ENCODE measurements at places on chromosomes 13 and 19.

DNA sequence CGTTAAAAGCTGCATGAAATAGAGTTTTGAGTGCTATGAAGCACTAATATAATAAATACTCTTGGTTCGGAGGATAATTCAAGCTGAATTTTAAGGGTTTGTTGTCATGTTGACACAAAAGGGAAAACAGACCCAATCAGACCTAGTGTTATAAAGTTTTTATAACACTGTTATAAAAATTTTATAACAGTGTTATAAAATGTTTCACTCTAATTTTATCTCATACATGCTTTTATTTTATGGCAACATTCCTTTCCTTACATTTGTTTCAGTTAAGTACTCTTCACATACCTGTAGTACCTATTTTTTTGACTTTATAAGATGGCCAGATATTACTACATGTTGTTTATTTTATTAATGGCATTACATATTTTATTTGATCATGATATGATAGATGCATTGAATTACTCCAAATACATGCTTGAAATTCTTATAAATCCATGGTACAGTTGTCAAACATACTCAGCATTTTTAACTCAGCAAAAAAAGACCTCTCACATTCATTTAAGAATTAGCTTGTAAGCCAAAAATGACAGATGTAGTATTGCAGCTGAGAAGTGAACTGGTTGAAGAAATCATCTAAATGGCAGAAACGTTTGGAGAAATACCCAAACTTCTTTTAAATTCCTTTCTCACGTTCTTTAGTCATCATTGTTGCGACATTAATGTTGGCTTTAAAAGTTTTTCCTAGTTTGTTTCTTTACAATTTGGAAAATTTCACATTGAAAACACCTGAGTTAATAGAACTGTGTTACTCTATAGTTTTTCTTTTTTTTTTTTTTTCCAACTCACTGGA is 104.5 kb downstream of the PIBF1 start:
- DNase-seq = no peak

GRCh38 chr13:106527445-106527801 is 8.0 kb downstream of the EFNB2 start:
- DNase-seq = no peak

GRCh38 chr13:114071991-114072390 is 60.4 kb downstream of the RASA3 start:
- DNase-seq = no peak

- no peak for DNase-seq
Measured at GRCh38 chr13:43516401-43516833, 270.4 kb downstream of the ENOX1 start.

DNA sequence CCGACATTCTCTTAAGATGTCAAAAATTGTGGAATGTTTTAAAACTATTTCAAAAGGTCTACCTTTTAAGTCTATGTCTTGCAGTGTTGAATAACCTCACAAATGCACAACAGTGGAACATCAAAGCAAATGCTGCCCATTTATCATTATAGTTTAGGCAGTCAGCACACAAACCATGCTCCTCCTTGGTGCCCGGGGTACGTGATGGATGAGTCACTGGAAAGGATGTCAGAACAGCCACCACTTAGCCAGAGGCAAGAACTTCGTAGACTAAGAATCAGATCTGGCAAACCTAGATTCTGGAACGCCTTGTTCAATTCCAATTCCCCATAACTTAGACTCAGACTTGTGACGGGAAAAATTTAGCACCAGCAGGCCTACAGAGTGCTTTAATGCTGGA is 343.6 kb downstream of the FGF9 start:
- DNase-seq = no peak

- DNase-seq = no peak
Measured at GRCh38 chr13:25688536-25688935, 316.8 kb downstream of the ATP8A2 start.

GRCh38 chr19:15631817-15632216 is 8.9 kb upstream of the CYP4F3 start:
- no peak for DNase-seq

- DNase-seq = no peak
Measured at GRCh38 chr19:55497763-55498162, 9.5 kb downstream of the SSC5D start.

DNA sequence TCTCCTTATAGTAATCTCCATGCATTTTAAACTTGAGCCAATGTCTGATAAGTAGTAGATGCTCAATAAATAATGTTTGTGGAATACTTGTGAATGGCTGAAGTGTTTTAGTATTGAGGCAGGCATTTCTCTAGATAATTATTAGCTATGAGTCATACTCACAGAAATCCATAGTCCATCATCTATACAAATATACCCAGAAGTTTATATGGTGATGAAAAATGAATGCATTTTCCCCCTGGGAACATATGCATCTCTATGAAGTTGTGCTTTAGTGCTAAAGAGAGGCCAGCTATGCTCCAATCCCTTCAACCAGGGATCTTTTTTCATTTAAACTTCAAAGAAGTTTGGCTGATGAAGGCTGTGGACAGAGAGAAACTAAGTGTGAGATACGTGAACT is 17.2 kb downstream of the MBNL2 start:
- DNase-seq = no peak

GRCh38 chr13:80871481-80871880 is 530.6 kb upstream of the SPRY2 start:
- DNase-seq = peak; percentile 100

- no peak for DNase-seq
Measured at GRCh38 chr19:52533901-52534300, 6.4 kb downstream of the ZNF808 start.

- DNase-seq = no peak
Measured at GRCh38 chr13:20294497-20294896, 62.4 kb upstream of the GJB6 start.
